ENCODE measurements at places on chromosomes 4 and X.

DNA sequence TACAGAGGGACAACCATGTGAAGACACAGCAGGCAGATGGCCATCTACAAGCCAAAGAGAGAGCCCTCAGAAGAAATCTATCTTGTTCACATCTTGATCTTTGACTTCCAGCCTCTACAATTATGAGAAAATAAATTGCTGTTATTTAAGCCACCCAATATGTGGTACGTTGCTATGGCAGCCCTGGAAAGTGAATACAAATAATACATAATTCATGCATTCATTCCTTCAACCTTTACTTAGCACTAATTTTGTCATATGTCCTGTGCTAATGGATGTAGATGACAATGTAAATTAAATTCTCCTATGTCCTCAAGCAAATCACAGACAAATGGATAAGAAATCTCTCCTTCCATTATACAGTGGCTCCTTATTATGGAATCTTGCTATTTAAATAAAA, 361.6 kb downstream of the PACRGL start:
- no peak for DNase-seq

DNA sequence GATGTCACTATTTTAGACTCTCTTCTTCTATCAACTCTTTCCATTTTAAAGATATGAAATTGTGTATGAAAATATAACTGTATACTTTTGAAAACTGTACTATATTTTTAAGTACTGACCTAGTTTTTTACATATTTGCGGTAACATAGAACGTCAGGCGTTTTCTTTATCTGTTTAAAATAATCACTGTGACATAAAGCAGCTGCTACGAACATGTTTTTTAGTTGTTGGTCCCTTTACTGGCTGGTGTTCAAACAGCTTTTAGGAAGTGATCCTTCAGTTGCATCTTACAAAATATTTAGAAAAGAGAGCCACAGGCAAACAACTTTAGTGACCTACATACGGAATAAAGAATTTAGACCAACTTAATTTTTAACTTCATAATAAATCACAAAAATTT, 73.1 kb downstream of the METTL14 start:
- no peak for DNase-seq

DNA sequence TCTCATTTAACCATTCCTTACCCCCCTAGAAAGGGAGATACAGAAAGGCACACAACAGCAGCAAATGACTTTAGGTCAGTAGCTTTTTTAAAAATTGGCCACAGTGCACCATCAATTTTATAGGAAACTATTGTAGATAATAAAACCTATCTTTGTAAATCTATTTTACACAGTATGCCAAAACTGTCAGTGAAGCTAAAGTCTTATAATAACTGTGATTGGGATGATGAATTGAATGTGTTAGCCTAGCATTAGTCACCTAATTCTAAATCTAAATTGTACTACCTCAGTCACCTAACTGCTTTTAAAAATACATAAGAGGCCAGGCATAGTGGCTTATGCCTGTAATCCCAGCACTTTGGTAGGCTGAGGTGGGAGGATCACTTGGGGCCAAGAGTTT, 44.2 kb downstream of the SH3RF1 start:
- DNase-seq, result no peak

DNA sequence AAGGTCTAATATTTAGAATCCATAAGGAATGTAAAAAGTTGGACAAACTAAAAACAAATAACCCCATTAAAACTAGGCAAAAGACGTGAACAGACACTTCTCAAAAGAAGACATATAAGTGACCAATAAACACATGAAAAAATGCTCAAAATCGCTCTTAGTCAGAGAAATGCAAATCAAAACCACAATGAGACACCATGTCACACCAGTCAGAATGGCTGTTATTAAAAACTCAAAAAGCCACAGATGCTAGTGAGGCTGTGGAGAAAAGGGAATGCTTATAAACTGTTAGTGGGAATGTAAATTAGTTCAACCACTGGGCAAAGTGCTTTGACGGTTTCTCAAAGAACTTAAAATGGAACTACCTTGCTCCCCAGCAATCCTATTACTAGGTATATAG, 674.3 kb upstream of the MAGEB2 start:
- DNase-seq, result no peak

DNA sequence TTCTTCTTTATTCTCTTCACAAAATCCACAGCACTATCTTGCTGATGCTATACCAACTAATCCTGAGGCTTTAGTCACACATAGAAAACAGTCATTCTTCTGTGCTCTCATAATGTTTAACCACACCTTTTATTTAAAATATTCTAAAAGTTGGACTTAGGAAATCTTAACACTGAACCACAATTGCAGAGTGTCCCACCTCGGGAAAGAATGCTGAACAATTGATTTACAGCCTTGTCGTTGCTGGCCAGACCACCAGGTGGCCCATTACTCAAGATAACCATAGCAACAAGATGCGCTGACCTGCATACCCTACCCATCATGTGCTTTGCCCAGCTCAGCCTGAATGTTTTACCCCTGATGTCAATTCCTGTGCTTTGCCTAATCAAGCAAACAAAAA, 100.8 kb downstream of the ARSJ start:
- no peak for DNase-seq

Measured in NCI-H2029 treated with DMSO at 0.1 percent for 48 hours (cell line).